ENCODE measurements at places on chromosomes 4 and X.
A peak's percentile ranks its signal among the peaks of the same experiment; 100 is the strongest.

DNA sequence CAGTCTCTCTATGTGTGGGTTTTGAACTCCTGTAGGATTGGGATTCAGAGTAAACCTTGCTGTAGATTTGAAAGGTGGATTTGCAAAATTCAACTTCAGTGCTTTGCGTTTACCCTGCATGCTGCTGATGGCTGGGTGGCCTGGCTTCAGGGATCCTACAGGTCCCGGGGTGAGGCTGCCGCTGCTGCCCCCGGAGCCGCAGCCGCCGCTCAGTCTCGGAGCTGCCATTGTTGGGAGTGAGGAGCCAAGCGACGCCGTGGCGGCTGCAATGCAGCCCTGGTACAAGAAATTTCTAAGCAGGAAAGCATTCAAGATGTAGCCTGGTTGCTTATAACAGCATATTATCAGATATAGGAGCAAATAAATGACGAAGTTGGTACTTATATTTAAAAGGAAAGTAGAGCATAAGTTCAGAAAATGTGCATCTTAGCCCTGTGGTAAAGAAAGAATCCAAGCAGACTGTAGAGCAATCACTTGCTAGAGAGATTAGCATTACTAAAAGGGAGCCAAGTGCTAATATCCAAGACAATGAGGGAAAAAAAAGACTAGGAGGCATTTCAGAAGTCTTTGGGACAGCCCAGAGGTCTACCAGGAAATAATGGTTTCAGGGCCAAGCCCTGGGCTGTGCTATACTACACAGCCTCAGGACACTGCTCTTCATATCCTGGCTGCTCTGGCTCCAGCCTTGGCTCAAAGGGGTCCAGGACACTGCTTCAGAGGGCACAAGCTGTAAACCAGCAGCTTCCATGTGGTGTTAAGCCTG is 36.9 kb upstream of the CHIC1 start:
- no peak for DNase-seq

DNA sequence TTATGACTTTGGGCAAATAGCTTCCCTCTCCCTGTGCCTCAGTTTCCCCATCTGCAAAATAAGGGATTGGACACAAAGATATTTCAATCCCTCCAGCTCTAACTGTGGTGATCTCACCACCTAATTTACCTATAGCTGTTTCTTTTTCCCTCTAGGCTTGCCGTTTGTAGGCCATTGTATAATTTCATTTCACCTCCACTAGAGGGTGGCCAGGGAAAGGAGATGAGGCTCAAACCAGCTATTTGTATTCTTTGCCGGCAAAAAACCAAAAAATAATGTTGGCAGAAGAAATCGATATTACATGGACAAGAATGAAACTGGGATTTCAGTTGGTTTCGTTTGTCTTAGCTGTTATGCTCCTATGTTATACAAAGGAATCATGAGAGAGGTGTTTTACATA is 36.1 kb upstream of the DOCK11 start:
- peak; percentile 12 for DNase-seq

DNA sequence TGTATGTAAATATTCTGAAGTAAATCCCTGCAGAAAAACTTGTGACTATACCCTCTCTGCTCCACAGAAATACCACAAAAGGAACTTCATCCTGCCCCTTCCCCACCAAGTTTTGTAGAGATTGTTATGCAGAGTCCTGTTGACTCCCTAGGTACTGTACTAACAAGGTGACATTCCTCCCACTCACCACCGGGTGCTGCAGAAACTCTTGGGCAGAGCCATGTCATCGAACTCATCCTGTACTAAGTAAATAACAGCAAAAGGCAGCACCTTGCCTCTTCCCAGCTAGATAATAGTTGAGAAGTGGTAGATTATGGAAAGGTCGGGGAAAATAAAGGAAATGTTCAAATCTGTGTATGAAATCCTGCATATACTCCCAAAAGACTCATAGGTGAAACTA is 233.3 kb downstream of the STPG2 start:
- no peak for DNase-seq

DNA sequence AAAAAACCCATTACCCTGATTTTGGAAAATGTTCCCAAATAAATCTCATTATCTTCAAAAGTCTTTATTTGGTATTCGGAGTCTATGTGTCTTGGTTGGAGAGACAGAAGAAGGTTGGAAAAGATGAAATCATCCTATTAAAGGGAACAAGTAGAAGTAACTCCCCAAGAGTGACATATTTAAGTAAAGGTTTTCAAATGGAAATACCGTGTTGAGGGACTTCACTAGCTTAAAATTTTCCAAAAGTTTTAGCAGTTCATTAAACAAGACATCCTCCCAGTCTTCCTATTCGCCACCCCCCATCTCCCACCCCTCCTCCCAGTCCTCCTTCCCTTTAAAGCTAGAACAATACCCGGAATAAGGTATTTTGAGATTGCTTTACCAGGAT is 62.7 kb upstream of the CCDC160 start:
- DNase-seq = no peak

GRCh38 chr4:13182133-13182532 is 302.0 kb downstream of the RAB28 start:
- DNase-seq = no peak

DNA sequence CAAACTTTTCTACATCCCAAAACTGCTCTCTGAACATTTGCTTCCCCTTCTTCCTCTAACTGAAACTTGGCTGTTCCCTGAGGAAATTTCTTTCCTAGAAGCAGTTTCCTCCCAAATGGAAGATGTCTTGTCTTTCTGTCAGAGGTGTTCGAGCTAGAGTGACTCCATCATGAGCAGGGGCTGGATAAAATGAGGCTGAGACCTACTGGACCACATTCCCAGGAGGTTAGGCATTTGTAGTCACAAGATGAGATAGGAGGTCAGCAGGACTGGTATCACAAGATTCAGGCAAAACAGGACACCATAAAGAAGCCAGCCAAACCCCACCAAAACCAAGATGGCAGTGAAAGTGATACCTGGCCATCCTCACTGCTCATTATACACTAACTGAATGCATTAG is 35.8 kb upstream of the PGRMC2 start:
- DNase-seq = no peak

DNA sequence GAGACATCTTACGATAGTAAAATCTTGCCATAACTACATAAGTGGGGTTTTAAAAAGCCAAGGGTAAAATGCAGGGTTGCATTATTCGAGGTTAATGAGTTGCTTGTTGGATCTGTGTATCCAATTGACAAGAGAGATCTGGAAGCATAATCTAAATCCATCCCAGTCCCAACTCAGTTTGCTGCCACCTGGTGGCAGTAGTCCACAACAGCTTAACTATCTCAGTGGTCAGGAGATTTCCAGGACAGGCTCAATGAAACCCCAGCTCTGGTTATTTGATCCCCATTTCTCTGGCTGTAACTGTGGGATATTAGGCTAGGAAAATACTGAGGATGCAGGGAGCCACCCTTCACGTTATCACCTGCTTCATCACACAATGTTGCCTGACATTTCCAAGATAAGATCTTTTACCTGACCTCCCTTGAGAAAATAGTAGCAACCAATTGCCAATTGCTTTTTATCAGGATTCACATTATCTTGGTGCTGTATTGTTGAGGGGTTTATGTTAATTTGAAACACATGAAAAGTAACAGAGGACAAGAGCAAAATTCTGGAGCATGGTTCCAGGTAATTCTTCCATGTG is 88.2 kb upstream of the TNIP3 start:
- DNase-seq = peak; percentile 38

- DNase-seq = no peak
Observed at GRCh38 chrX:120269373-120270035, 18.9 kb downstream of the ZBTB33 start.

- DNase-seq = no peak
Observed at GRCh38 chr4:35541146-35541887, 703.0 kb downstream of the ARAP2 start.

- DNase-seq = no peak
Observed at GRCh38 chrX:144896323-144896722, 351.0 kb upstream of the SPANXN1 start.

DNA sequence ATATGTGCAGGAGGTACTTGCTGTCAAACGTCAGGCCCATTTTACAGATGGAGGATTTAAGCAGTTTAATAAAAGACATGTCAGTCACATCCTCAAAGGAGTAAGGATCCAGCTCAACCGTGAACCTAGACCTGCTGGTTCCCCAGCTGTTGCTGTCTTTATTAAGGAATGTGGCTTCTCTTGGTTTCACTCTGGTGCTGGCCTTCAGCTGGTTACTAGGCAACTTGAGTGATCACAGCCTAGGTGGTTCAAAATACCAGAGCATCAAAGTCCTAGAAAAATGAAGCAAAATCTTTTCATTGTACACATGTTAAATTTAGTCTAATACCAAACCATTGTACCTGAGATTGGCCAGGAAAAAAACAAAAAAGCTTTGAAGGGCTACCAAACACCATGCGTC is 32.7 kb upstream of the GLRA2 start:
- DNase-seq = no peak

- no peak for DNase-seq
Observed at GRCh38 chrX:153305972-153306371, 15.6 kb downstream of the PNMA6F start.

DNA sequence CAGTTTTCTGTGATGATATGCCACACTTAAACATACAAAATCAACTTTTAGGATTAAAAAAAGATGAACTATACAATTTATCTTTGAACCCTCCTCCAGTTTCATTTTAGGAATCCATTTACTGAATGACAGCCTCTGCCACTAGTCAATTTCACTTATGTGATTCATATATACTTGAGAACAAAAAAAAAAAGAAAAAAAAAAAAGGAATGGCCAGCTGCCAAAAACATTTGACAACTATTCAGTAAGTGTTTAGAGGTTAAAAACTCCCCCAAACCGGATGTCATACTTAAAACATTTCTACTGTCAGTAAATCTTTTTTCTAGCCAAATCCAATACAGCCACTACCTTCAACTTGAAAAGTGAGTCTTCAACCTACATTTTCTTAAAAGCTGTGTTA is 266.7 kb upstream of the MAGEB2 start:
- no peak for DNase-seq

GRCh38 chr4:187387739-187388138 is 607.8 kb upstream of the ZFP42 start:
- no peak for DNase-seq

DNA sequence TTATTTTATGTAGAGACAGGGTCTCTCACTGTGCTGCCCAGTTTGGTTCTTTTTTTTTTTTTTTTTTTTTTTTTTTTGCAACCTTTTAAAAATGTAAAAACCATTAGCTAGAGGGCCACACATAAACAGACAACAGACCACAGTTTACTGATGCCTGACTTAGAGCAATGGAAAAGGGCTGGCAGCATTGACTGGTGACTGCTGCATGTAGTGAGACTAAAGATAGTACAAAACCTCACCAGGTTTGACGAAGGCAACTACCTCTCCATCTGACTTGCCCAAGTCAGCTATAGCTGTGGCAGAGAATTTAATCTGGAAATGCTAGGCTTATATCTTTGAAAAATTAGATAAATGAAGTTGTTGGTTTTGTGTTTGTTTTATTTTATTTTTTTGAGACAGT is 102.9 kb downstream of the RBM47 start:
- DNase-seq = no peak

GRCh38 chr4:24363751-24364150 is 220.6 kb downstream of the DHX15 start:
- DNase-seq = no peak

GRCh38 chrX:112841820-112842157 is 1.2 kb upstream of the AMOT start:
- no peak for DNase-seq

- DNase-seq = no peak
Observed at GRCh38 chrX:148380107-148380506, 120.3 kb upstream of the AFF2 start.

DNA sequence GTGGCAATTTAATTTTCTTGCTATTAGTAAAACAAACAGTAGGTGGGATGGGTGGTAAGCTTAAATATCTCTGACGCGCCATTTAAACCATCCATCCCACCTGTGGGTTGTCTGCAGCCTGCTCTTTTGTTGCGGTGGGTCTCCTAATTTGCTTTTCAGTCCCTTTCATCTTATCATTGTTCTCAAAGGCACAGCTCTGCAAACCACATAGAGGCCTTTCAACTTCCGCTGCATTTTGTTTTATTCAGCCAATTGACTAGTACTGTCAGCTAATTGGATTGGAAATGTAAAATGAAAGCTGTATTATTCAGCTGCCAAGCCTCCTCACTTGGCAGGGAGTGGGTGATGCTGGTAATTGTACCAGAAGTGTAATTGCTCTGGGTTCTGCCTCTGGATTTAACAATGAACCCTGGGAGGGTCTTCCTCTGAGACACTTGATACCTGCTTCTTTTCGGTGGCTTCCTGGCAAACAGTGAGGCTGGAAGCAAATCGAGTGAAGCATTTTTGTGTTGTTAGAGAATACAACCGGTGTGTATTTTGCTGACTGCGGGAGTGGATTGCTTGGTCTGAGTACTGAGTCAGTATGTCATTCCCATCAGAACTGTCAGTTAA is 165.6 kb downstream of the FRAS1 start:
- no peak for DNase-seq

- DNase-seq = no peak
Observed at GRCh38 chrX:148784137-148784536, 283.7 kb downstream of the AFF2 start.

GRCh38 chr4:110128472-110128919 is 69.9 kb downstream of the ELOVL6 start:
- no peak for DNase-seq

GRCh38 chr4:76306882-76307659 is 538 bp downstream of the STBD1 start:
- peak; percentile 8 for DNase-seq

DNA sequence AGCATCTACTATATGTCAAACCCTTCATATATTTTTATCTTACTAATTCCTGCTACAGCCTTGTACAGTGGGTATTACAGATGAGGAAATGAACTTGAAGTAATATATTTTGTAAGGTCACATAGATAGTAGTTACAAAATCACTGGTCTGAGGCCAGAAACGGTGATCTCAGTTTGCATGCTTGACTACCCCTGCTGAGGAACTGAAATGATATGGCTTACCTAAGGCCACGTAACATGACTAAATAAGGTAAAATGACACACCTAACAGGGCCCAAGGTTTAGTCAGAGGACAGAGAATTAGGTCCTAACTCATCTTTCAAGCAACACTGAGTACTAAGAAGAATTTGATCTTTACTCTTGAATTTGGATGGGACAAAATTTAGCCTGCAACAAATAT is 1.5 kb upstream of the COMMD8 start:
- no peak for DNase-seq

DNA sequence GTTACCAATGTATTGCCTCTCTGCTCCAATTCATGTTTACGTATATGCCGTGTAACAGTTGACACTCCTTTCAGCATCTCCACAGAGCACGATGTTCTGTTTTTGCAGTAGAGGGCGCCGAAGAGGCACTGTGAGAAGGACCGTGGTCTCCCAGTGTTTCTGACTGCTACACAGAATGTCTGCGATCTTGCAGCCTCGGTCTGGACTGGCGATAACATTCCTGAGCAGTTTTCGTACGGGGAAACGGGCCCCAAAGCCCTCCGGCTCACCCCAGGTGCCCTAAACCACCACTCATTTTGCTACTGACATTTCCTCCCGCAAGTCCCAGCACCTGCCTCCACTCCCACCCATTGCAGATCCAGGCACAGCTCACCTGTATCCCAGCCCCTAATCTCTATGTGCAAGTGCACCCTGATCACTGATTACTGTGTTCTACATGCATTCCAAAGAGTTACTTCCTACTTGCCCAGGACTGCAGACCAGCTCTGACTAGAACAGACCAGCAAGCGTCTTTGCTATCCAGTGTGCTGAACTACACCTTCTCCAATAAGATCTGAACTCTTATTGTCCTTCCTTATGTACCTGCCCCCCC is 12.4 kb upstream of the NFXL1 start:
- DNase-seq = no peak

Measured in GM19239 (cell line).